ENCODE measurements at places on chromosomes 11 and 22.

DNA sequence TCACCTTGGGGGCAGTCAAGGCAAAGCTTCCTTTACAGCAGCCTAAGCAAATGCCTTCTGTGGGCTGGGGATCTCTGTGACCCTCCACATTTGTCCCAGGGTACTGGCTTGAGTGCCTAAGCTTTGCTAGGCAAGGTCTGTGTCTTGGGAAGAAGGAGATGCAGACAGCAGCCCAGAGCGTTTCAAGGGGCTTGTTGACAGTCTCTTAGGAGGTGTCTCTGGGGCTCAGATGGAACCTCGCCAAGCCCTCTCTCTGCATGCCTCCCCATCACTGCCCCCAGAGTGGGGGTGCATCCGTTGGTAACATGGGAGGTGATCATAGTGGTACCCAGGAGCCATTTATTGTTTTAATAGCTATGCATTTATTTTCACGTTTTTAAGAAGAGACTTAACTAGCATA is 29.1 kb upstream of the TMPRSS4 start:
- no peak for DNase-seq

DNA sequence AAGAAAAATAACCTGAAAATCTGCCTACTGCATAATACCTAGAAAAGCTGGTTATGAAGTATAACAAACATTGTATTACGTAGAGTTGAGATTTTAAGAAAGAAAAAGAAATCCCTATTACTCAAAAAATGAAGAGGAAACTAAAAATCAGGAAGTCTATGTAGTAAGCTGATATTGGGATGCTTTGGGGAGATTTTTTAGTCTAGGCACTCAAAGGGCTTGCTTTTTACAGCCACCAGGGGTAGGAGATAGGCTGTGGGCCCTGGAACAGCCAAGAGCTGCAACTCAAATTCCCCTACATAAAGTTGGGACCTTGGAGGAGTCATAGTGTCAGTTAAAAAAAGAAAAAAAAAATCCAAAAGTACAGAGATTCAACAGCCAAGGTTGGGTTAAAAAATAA is 90.4 kb downstream of the RELT start:
- DNase-seq, result no peak

- DNase-seq, result no peak
Measured at GRCh38 chr11:75148436-75148983, 2.4 kb upstream of the SLCO2B1 start.

DNA sequence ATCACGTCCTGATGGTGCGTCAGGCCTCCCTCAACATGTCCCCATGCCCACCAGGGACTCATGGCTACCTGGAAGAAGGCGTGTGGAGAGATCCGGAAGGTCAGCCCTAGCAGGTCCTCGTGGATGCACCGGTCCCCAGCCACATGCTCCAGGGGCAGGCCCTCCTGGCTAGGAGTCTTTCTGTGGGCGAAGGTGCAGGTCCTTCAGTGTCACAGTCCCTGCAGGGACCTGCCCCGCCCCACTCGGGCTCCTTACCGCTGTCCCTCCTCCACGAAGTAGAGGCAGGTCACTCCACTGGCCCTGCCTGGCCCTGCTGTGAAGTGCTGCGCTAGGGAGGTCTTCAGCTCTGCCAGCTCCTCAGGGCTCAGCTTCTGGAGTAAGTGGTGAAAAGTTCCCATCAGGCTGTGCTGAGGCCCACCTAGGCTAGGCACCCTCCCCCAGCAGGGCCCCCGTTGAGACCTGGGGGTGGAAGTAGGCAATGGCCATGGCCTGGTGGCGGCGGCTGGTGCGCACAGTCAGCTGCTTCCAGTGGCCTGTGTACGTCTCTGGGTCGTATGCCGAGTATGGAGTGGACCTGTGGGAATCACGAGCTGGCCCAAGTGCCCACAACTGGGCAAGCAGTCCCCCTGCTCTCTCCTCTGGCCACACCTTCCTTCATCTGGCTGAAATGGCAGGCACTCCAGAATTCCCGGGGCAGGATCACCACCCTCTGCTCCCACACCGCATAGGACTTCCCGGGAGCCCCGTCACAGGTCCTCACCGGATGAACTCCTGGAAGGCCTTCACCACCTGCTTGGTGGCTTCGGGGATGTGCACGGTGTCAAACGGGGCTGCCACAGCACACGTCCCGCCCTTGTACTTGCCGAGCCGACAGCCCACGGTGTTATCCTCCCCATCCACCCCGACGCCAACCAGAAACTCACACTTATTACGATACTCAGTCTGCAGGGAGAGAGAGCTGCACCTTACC is 1.1 kb upstream of the RANBP1 start:
- no peak for DNase-seq

GRCh38 chr11:126608658-126609057 is 253.2 kb downstream of the ST3GAL4 start:
- DNase-seq, result no peak

DNA sequence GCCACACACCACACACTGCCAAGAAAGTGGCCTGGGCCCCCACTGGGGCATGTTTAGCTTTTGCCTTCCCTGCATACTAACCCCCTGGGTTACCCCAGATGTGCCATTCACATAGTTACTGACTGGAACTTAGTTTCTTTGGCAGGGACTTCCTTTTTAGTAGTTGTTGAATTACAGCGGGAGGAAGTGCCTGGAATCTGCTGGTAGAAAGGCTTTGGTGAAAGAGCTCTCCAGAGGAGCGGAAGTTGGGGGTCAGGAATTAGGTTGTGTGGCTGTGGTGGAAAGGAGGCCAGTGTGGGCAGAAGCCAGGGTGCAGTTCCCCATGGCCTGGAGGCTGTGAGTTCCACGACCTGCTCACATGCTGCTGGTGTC is 69.0 kb downstream of the MED15 start:
- no peak for DNase-seq

DNA sequence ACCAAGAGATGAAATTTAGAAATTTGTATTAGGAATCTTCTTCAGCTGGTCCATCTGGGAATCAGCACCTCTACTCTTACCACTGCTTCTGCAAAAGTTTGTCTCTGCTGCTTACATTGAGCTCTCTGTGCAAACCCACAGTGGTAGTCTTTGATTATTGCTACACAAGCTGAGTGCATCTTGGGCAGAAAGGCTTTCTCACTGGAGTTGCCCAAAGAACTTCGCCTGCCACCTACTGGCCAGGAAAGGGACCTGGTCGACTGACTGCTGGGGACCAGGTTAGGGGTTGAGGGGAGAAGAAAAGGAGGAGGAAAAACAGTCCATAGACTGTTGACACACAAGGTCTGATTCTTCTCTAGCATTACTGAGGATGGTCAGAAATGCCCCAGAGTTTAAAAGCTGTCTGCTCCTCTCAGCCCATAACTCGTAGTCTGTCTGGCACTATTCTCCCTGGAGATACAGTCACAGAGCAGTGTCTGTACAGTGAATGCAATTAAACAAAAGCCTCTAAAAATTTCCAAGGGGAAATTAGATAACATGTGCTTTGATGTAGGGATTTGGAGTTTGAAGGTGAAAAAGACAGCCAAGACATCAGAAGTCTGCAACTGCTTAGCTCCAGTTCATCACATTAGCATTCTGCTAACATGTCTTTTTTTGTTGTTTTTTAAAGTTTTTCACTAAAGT is 215.0 kb upstream of the CTSC start:
- DNase-seq, result peak; percentile 32

GRCh38 chr11:95252586-95252985 is 21.6 kb upstream of the SESN3 start:
- no peak for DNase-seq

DNA sequence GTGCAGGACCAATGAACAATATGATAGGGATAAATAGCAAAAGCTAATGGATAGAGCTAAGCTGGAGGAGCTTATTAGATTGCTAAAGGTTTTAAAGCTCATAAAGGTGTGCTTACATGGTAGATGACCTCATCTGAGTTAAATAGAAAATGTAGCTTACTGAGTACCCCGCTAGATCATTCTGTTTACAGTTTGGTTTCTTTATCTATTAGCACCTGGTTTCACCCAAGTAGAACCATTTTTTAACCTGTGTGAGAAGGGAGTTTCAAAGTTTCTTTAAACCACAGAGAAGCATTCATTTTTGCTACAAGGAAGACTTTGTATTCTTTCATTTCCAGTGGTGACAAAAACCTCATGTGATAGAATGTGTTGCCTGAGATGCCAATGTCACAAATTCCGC is 1778.0 kb downstream of the LRRC4C start:
- no peak for DNase-seq

DNA sequence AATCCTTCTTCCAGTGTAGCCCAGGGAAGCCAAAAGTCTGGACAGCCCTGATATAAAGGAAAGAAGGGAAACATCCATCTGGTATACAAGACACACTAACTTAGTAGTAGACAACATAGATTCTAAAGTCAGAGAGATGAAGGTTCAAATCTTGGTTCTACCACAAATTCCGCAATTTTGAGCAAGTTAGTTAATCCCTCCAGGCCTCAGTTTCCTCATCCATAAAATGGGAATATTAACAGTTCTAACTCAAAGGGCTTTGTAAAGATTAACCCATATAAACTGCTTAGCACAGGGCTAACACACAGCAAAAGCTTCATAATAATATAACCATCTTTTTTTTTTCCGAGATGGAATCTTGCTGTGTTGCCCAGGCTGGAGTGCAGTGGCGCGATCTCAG is 10.7 kb downstream of the LRP4 start:
- DNase-seq, result no peak

GRCh38 chr11:125724125-125724524 is 22.0 kb upstream of the PATE1 start:
- no peak for DNase-seq

- DNase-seq, result no peak
Measured at GRCh38 chr22:46992121-46992731, 229.8 kb downstream of the TBC1D22A start.

GRCh38 chr22:35840302-35840739 is 122.6 kb downstream of the APOL5 start:
- DNase-seq, result no peak

GRCh38 chr11:12979928-12980689 is 29.0 kb upstream of the RASSF10 start:
- no peak for DNase-seq

DNA sequence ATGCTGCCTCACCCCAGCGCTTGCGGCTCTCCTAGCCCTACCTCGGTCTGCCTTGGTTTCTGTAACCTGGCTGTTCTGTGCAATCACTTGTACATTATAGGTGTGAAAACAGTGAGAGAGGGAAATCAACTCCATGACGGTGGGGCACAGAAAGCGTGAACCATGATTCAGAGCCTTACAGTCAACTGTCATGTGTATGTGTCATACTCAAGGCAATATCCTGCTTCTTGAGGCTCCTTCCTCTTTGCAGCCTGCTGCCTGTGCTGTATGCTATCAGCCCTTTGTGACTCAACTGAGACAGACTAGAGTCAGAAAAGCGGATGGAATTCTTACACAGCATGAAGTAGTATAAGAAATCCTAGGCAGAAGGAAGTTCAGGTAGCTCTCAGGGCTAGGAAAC is 2.1 kb downstream of the NRIP3 start:
- DNase-seq, result peak; percentile 55

- no peak for DNase-seq
Measured at GRCh38 chr11:119263352-119263940, 53.5 kb downstream of the MCAM start.

DNA sequence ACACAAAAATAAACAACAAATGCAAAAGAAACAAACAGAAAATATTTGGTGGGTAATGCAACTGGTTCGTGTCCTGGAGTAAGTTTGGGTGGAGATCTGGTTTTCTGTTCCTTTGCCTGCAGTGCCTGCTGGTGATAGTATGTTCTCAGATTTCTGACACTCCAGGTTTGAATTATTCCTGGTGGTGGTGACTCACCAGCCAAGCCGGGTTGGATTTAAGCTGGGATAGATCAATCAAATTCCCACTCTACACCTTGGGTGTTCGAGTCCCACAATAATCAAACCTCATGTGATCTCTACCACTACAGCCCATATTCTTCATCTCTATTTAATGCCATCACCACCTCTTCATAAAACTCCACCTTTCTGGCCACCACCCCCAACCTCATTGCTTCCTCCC is 421.8 kb downstream of the NTM start:
- DNase-seq, result no peak

- DNase-seq, result no peak
Measured at GRCh38 chr22:27930331-27931060, 11.4 kb upstream of the PITPNB start.

DNA sequence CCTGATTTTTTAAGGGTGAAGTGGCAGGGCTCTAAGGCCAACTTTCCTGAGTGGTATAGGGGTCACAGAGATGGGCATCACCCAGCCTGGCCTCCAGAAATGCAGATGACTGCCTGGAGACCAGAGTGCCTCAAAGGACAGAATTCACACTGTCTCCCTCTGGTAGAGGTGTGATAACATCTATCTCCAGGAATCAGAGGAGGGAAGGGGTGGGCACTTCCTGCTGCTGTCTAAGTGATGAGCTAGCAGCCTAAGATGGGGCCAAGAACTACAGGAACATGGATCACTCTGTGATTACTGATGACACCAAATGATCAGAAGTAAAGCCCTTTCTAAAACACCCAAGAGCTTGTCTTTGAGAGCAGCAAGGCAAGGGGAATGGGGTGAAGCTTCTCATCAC is 61.9 kb downstream of the C11orf58 start:
- no peak for DNase-seq

Data from stimulated activated CD4-positive, alpha-beta T cell treated with anti-CD3 and anti-CD28 coated beads, Interleukin-15, amount 100 ng/mL, for 48 hours (primary cell).